ENCODE measurements at places on chromosomes 6 and 20.

GRCh38 chr6:161210857-161211256, 63.0 kb downstream of the AGPAT4 start:
- no peak for DNase-seq

DNA sequence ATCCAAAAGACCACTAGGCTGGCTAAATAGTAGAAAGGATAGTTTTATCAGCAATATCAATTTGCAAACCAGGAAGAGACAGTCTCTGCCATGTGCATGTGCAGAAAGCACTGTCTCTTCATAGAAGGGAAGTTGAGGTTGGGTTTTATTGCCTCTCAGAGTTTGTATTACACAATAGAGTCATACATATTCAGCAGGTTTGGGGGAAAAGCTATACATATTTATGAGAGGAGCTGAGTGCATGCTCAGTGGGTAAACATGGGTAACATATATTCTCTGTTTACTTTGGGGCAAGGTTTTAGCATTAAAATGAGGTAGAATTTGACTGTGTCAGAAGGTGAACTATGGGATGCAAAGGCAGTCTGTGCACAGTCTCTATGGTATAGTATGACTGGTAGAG, 14.9 kb downstream of the TMEM170B start:
- no peak for DNase-seq

DNA sequence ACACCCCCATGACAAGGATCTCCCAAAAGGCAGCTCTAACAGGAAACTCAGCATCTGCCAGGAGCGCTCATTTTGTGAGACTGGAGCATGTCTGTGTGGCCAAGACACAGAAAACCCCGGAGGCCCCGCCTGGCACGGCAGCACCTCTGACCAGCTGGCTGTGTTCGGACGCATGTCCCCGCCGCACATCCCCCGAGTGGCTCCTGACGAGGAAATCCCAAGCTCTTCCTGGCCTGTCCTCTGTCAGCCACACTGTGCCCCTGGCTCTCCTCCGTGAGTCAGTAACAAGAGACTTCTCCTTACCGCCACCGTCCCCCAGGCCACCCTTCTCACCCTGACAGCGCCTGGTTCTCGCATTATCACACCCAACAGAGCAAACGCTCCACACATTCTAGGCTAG, 14.4 kb downstream of the SLC2A4RG start:
- DNase-seq = no peak

DNA sequence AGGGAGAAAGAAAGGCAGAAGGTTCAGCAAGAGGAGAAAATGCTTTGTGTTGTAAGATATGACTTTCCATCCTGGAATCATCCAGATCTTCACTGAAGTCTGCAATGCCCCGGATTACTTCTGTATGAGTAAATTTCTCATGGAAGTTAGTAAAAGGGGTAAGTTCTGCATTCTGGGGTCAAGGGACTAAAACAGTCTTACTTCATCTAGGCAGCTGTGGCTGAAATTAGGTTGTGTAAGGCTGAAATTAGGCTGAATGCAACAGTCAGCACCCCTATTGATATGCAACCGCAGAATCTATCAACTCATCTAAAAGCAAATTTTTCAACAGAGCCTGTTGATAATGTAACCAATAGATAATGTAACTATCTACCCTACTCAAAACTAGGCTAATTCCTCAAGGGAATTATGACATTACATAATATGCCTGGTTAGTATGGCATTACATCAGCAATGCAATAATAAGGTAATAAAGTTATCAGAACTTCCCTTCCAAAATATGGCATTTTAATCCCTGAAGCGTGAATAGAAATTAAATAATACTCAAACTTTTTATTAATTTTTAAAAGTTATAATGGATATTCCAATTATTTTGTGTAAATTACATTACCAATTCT, 671.7 kb upstream of the CITED2 start:
- DNase-seq = no peak

- DNase-seq = no peak
Measured at GRCh38 chr6:1607516-1608221, 2.0 kb upstream of the FOXC1 start.
